ENCODE measurements at places on chromosomes 6 and 20.

GRCh38 chr20:38106461-38106860 is 58.6 kb downstream of the TGM2 start:
- peak; percentile 86 for DNase-seq

DNA sequence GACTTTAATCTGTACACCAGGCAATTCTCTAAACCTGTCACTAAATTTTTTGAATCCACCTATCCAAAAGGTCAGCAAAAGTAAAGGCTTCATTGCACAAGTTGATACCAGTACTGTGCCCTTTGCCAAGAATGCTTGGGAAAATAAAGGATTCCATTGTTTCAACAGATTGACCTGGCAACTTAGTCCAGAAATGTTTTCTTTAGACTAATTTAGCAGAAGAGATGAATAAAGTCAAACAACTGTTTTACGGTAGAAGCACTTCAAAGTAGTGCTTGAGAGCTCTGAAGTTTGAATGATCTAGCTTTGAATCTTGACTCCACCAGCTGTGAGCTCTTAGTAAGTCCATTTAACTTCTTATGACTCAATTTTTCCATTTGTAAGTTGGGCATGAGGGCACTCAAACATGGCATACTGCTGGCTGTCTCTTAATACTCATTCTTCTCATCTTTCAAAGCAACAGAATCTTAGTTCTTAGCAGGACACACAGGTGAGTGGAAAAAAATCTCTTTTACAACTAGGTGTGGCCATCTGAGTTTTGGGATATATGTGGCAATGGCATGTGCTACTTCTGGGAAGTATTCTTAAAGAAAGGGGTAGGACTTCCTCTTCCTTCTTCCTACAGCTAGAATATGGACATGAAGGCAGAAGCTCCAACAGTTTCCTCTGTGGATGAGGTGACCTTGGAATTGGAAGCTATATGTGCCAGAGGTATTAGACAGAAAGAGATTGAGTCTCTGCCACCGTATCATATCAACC is 55.9 kb upstream of the LOC128125822 start:
- no peak for DNase-seq

GRCh38 chr6:44851176-44851575 is 463.7 kb downstream of the CDC5L start:
- DNase-seq = no peak

- no peak for DNase-seq
Observed at GRCh38 chr6:162999575-163000285, 272.0 kb downstream of the PACRG start.

- DNase-seq = no peak
Observed at GRCh38 chr20:51265361-51265760, 242.5 kb upstream of the KCNG1 start.

DNA sequence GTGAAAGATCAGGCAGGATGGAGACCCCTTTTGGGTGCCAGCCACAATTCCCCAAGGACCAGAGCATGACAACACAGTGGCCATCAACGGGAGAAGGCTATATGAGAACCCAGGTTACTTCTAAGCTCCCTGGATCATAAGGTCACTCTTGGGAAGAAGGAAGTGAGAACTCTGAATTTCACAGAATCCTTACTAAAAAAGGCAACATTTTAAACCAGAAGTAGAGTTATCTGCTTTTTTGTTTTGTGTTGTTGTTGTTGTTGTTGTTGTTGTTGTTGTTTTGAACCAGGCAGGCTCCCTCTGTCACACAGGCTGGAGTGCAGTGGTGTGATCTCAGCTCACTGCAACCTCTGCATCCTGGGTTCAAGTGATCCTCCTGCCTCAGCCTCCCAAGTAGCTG is 107.4 kb upstream of the TNFAIP3 start:
- DNase-seq = no peak

DNA sequence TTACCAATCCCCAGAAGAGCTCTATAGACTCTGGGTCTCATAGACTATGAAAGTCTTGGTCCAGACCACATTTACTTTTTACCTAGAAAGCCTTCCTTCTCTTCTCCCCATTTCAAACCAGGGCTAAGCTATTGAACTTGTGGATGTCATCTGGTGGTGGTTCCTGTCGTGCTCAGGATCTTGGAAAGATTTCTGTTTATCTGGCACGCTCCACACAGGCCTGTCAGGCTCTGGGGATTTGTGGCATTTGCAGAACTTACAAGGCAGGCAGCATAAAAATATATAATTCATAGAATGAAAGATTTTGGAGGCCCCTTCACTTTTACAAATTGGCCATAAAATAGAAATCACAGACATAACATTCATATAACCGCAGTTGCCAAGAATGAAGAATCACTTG is 188.1 kb downstream of the UST start:
- no peak for DNase-seq

DNA sequence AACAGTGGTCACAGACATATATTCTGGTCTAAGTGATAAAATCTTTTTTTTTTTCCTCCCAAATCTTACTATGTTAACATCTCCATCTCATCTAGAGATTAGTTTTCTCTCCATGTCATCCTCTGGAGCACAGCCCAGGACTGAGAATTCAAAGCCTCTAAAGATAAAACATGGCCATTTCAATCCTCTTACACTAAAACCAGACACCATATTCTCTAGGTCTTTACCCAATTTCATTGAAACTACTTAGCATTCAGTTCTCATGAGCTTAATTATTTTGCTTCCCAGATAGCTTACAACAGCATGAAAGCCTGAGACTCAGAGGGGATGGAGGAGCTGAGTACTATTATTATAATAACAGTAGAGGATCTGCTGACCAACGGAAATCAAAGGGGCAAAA is 92.7 kb downstream of the FARS2 start:
- no peak for DNase-seq

DNA sequence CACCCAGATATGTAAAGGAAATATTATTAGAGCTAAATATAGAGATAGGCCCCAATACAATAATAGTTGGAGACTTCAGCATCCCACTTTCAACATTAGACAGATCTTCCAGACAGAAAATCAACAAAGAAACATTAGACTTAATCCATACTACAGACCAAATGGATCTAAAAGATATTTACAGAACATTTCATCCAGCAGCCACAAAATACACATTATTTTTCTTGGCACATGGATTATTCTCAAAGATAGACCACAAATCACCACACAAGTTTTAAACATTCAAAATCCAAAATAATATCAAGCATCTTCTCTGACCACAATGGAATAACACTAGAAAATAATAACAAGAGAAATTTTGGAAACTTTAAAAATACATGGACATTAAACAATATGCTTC is 1159.1 kb upstream of the CITED2 start:
- DNase-seq = no peak

DNA sequence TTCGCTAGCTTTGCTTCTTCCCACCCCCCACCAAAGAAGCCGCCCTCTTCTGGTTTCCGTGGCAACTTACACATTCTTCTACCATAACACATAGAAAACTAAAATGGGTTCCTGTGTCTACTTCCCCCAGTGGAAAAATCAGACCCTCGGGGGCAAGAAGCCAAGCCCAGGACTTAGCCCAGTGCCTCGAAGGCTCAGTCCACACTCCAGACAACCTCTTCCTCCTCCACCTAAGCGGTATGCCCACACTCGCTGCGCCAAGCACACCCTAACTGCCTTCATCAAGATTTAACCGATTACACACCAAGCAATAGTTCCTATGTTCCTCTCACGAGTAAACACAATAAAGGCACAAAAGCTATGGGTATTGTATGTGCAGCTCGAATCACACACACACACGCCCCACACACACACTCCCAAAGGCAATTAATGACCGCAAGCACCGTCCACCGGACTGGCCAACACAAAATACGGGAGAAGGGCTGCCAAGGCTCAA is 537 bp downstream of the PPIL4 start:
- DNase-seq = no peak

GRCh38 chr6:119110601-119111548 is 32.4 kb upstream of the FAM184A start:
- peak; percentile 34 for DNase-seq

- no peak for DNase-seq
Observed at GRCh38 chr6:122623279-122623678, 13.1 kb downstream of the PKIB start.

- no peak for DNase-seq
Observed at GRCh38 chr6:154039231-154039842, at the start of gene OPRM1. TSS of gene OPRM1 (plus strand) at chr6:154039240. CDS start at chr6:154039545, 305 bp downstream.

GRCh38 chr20:23374441-23374840 is 12.5 kb downstream of the GZF1 start:
- DNase-seq = no peak

GRCh38 chr6:136213853-136214252 is 36.3 kb downstream of the MTFR2 start:
- DNase-seq = no peak

DNA sequence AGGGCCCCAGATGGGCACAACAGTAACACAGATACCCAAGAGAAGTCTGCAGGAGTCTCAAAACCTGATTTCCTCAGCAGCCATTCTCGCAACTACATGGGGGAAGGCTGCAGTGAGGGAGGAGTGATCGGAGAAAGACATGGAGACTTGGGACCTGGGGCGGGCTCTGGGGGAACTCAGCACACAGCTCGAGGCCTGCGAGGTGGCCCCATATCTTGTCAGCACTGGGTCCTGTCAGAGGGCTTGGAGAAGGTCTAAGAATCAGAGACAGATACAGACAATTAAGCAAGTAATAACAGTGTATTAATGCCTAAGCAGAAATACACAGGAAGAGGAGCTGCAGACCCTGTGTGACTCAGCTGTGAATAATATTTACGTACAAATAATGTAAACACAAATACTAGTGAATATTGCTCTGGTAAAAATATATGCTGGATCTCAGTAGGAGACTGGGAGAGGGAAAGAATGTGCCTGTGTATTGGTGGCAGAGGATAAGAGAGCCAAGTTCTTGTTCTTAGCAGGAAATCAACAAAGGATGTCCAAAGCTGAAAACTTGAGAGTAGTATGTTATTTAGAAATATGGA is 336.2 kb downstream of the ZFAND3 start:
- DNase-seq = no peak

- DNase-seq = no peak
Observed at GRCh38 chr20:49916146-49917002, 1.0 kb upstream of the SPATA2 start.

- DNase-seq = no peak
Observed at GRCh38 chr6:37517411-37517812, 17.7 kb upstream of the CCDC167 start.

DNA sequence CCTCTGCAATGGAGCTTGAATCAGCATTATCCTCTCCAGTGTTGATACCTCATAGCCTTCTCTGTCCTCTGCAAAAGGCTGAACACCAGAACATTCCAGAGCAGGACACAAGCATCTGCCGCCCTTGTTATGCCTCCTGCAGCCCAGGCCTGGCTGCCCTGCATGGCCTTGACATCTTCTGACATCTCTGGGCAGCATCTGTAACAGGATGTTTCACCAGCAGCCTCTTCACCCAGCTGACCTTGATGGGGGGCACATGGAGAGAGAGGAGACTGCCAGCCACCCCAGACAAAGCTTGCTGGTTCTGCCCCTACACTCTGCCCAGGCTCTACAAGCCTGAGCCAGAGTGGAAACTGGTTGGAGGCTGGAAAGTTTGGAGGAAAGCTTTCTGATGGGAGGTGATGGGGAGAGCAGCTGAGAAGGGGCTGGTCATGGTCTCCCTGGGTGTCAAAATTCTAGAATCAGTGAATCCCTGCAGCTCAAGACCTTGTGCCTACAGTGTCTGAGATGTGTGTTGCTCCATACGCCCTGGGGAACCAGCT is 145.1 kb downstream of the MRPL14 start:
- no peak for DNase-seq

GRCh38 chr6:30857549-30857948 is 26.8 kb upstream of the DDR1 start:
- no peak for DNase-seq

- DNase-seq = no peak
Observed at GRCh38 chr20:59939052-59939878, 840 bp downstream of the PPP1R3D start.

- DNase-seq = no peak
Observed at GRCh38 chr6:26223228-26223627, 136.0 kb downstream of the HFE start.

- no peak for DNase-seq
Observed at GRCh38 chr20:61521687-61522420, 269.8 kb downstream of the CDH4 start.

DNA sequence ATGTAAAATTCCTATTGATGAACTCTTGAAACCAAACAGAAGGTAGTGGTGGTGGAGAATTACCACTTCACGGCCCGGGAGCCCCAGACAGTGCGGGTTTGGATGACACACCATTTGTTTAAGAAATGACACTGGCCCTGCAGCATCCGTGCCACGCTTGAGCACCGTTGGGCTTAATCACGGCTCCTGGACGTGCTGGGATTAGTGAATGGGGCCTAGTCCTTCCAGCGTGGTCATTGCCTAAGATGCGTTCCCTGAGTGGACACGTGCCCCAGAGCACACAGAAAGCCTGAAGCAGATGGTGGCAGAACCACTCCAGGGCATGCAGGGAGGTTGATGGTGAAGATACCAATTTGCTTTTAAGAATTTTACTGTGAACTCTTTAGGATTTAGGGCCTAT is 14.5 kb downstream of the STX16 start:
- peak; percentile 60 for DNase-seq

- no peak for DNase-seq
Observed at GRCh38 chr20:57630061-57630460, 9.8 kb upstream of the ZBP1 start.

DNA sequence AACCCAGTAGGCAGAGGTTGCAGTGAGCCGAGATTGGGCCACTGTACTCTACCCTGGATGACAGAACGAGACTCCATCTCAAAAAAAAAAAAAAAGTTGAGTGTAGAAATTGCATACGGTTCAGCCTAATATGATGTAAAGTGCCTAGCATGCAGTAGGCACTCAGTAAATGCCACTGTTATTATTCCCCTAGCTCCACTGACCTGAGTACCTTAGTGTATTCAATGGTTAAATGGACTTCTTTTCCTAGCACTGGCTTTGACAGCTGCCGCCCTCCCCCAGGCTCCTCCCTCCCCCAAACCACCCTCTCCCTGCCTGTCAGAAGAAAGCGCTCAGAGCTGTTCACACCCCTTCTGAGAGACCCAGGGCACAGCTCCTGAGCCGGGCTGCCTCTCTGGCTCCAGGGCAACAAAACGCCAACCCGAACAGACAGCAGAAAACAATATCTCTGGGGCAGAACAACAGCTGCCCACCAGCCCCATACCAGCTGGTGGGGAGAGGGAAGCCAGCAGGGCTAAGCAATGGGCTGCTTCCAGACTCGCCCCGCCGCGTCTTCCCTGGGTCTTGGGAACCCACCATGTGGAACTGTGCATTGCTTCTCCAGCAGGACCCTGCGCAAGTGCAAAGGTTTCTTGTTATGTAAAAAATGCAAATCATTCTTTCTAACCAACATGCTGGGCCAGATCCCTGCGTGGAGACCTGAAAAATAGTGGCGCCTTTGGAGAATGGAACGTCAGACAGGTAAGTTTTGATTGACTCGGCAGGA is 4.5 kb downstream of the CPNE5 start:
- DNase-seq = no peak

GRCh38 chr20:9109566-9109965 is 40.7 kb downstream of the PLCB4 start:
- DNase-seq = no peak

DNA sequence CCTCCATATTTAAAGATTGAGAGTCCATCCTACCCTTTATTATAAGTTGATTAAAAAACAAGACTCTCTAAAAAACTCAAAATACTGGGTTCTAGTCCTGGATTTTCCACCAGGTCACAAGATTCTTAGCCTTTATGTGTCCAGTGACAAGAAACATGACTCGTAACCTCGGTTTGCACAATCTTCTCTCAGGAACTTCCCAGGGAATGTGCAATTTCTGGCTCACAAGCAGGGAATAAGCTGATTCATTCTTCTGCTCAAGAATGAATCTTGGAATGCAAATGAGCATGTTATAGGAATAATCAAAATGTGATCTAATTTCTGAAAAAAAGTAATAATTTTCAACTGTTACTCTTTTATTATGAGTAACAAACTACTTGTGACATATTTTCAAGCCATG is 45.1 kb downstream of the OGFRL1 start:
- no peak for DNase-seq
